Substantia nigra (tissue), 51 donors: ENCODE measurements at places on chromosomes 4 and X.

GRCh38 chrX:94053575-94053974 is 379.6 kb downstream of the FAM133A start:
- DNase-seq: no peak

GRCh38 chr4:17273047-17273446 is 238.8 kb downstream of the QDPR start:
- no peak for DNase-seq

DNA sequence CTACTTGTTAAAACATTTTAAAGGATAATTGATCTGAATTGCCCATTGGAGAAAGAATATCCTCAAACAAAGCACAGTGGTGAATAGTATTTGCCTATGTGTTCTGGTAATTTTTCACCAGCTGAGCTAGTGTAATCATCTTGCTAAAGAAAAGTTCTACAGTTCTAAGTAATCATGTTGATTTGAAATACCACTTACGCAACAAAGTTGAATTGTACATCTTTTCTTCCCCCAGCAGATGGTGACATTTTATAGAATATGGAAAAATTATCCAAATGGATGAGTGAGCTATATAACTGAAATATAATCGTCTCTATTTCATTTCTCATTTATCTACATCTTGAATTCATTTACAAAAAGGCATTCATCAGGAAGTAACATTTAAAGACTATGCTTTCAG is 9.7 kb upstream of the ZNF674 start:
- no peak for DNase-seq

- no peak for DNase-seq
These were observed 5.9 kb downstream of the HPGD start for GRCh38 chr4:174516345-174516744.

DNA sequence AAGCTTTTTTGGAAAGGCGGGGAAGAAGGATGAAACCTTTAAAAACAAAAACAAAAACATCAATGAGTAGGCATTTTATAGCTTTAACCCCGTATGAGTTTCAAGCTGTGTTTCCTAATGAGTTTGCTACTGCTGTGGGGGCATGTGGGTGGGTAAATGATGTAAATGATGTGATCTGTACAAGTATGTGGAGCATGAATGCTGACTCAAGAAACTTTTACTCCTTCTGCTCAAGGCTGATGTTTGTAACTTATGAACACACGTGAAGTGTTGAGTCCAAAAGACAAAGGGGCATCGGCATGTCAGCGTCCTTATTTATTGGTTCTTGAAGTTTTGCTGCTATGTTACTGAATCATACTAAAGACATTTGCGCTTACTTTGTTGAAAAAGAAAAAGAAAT is 76.9 kb downstream of the CLCN4 start:
- no peak for DNase-seq

GRCh38 chr4:150816491-150816890 is 198.6 kb downstream of the LRBA start:
- DNase-seq: no peak

- no peak for DNase-seq
These were observed 310.3 kb downstream of the LDB2 start for GRCh38 chr4:16588149-16588548.

GRCh38 chr4:184745831-184746795 is 12.2 kb upstream of the CENPU start:
- peak; percentile 55 for DNase-seq

GRCh38 chrX:78116766-78117165 is 12.7 kb downstream of the PGK1 start:
- no peak for DNase-seq

- no peak for DNase-seq
These were observed 12.9 kb upstream of the IL13RA1 start for GRCh38 chrX:118714521-118714920.

DNA sequence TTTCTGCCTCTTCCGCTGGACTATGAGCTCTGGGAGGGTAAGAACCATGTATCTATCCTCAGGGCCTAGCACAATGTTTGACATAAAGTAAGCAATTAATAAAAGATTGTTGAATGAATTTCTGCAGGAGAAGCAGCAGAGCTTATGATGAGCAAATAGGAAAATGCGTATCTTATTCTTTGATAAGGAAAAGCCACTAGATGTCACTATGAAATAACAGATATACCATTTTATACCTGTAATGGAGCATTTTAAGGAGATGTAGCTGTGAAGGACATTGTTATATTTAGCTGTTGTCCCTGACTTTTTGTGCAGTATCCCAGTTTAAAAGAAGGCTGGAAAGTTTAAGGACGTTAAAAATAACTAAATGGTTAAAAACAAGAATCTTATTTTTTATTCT is 147.2 kb upstream of the MBNL3 start:
- DNase-seq: no peak

- no peak for DNase-seq
These were observed 141.3 kb upstream of the FTHL17 start for GRCh38 chrX:31212856-31213748.

GRCh38 chr4:57214654-57215411 is 104.6 kb upstream of the IGFBP7 start:
- DNase-seq: no peak

DNA sequence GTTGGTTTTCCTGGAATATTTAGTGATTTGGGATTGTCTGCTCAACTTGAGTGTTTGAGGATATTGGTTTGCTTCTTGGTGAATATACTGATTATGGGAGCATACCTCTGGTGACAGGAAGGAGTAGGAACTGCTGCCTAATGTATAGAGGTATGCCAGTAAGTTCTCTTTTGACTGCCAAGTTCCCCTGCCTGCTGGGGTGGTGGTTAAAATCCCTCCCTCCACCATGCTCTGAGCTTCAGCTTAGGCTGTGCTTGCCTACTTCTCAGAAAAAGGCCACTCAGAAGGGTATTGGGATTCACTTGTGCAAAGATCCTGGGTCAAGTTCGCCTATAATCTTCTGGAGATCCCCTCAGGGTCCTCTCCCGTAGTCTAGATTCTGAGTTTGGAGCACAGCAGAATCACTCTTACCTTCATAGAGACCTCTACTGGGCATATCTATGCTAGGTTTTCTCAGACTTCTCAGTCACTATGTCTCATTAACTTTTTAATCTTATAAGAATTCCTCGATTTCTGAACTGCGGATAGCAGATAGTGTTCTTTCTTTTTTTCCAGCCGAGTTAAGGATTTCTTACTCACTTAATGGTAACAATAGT is 44.7 kb upstream of the DCK start:
- DNase-seq: no peak

- DNase-seq: no peak
These were observed 6.2 kb upstream of the MOB1B start for GRCh38 chr4:70895811-70896491.

- DNase-seq: no peak
These were observed 12.3 kb downstream of the AASDH start for GRCh38 chr4:56374956-56375355.

DNA sequence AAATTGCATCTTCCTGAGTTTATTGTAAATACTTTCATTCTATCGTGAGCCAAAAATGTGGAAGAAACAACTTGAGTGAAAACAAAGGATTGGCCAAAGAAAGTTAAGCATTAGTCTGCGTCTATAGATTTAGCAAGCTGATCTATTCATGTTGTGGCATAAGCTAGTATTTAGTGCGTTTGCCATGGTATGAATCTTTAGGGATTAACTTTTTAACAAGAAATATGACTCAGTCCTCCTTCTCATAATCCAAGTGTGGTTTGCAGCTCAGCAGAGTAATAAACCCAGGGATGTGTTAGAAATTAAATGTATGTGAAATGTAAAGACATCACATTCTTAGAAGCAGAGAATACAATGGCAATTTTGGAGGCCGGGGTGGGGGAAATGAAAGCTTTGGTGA is 1110.9 kb downstream of the NLGN4X start:
- DNase-seq: no peak

- DNase-seq: no peak
These were observed 27.7 kb upstream of the TBC1D14 start for GRCh38 chr4:6881908-6882307.

DNA sequence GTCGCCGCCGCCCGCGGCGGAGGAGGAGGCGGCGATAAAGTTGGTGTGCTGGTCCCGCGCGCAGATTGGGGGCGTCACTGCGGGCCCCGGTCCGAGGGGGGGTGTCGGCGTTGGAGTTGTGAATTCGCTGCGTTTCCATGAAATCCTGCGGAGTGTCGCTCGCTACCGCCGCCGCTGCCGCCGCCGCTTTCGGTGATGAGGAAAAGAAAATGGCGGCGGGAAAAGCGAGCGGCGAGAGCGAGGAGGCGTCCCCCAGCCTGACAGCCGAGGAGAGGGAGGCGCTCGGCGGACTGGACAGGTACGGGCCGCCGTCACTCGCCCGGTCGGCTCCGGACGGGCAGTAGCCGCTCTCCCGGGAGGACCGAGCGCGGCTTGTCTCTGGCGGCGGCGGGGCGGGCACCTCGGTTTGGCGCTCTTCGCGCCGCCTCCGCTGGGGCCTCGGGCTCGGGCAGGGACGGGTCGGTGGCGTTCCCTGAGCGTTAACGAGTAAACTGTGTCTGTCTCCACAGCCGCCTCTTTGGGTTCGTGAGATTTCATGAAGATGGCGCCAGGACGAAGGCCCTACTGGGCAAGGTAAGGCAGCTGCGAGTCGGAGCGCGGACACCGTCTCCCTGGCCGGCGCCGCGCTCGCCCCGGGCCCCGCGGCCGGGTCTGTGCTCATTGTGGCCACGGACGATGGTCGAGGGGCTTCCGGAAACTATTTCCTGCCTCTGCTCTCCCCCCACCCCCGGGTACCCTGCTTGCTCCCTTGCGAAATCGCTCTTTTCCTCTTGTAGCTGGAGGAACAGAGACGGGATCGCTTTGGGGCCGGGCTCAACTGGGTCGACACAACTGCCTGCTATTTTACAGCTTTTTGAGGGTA is 658 bp downstream of the KDM6A start:
- DNase-seq: peak; percentile 4

DNA sequence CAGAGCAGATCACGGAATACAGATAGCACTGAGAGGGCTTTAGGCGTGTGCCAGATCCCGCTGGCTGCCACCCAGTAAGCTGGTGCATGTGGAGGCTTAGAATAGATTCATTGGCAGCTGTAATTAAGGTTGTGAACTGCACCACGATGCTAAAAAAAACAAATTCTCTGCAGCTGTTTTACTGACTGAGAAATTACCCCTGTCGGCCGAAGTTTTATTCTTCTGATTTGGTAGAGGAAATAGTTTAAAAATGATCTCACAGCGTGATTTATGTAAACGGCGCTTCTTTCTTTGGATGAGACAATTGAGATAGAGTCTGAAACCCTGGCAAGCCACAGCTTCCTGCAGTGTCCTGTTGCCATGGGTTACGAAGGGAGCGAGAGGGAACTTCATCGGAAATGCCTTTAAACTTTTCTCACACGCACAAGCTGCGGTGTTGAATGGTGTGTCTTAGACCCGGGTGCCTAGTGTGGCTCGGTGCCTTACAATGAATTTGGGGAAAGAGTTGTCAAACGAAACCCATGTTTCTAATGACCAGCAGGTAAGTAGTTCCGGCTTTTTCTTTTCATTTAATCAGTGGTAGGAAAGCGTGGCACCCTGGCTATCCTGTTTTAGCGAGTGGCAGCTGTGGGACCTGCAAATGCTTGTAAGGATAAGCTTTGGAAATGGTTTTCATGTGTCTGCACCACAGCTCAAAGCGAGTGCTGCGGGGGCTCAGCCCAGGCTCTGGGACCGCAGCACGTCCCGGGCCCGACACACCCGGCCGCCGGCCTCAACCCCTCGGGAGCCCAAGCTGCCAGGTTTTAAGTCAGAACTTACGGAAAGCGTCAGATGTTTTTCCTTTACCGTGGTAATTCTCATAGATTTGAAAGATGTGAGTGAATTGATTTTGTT is 71.7 kb upstream of the HGFAC start:
- DNase-seq: no peak

DNA sequence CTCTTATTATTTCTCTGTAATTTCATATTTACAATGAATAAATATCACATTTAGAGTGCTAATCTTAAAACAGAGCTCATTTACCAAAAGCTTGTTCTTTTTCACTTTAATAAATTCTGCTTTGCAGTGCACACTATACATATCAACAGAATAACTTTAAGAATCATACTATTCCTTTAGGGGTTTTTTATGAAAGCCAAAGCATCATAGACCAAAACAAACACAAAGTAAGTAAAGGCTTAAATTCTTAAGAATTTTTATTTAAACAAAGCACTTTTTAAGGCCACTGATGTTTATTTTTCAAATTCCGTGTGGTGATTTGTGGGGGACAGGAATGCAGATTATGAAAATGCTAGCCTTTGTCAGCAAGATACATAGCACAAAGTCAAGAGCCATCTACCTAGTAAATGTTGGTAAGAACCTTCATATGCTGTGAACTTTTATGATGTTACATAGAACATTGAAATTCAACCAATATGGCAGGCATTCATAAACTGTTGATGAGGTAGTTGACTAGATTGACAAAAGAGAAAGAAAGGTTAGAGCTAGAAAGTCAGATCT is 17.8 kb downstream of the TIGD2 start:
- no peak for DNase-seq

DNA sequence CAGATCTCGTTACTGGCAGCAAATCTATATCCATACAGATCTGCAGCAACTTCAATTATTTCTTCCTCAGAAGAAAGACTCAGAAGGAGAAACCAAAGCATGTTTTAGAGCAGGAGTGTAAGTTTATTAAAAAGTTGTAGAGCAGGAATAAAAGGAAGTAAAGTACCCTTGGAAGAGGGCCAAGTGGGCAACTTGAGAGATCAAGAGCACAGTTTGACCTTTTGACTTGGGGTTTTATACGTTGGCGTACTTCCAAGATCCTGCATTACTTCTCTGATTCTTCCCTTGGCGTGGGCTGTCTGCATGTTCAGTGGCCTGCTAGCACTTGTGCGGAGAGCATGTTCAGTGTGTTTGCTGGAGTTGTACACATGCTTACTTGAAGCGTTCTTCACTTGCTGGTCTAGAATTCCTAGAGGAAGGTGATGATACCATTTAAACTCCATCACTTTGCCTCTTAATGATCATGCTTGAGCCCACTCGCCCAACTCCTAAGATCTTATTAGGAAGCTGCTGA is 1114.7 kb upstream of the PABPC4L start:
- no peak for DNase-seq

GRCh38 chr4:76091052-76091451 is 16.5 kb downstream of the ART3 start:
- DNase-seq: no peak

DNA sequence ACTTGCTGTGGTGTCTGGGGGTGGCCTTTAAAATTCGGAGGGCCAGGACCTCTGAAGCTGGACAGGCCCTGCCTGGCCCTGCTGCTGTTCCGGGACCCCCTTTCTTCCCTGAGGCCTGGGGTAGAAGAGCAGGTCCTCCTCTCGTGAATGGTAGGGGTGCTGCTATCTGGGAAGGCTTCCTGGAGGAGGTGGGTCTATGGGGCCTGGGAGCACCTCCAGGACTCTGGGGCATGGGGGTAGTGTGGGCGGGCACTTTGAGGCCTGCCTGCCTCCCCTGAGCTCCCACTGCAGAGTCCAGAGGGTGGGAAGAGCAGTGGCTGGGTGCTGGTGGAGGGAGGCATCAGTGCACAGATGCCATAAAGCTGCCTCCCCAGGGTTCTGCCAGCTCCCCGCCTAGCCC is 4.9 kb upstream of the MXD4 start:
- DNase-seq: no peak

GRCh38 chr4:138092060-138092459 is 150.1 kb downstream of the SLC7A11 start:
- no peak for DNase-seq

- DNase-seq: no peak
These were observed 69.2 kb upstream of the ZCCHC13 start for GRCh38 chrX:74234818-74235217.
